ENCODE measurements at places on chromosomes 12 and 14.

DNA sequence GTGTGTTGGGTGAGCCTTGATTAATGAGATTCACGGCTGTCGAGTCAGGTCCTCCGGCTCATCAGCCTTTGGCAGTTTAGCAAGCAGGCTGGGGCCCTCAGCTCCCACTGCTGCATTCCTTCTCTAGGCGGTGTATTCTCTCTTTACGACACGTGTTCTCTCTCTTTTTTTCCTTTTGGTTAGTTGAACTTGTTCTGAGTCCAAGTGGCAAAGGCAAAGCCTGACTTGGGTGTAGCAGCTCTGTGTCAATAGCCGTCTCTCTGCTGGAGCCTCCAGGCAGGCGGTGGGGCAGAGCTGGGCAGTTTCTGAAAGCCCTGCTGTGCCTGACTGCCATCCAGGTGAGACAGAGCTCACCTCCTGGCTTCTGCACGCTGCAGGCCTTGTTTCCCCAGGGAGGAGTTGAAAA is 46.6 kb downstream of the SUSD6 start:
- no peak for DNase-seq

DNA sequence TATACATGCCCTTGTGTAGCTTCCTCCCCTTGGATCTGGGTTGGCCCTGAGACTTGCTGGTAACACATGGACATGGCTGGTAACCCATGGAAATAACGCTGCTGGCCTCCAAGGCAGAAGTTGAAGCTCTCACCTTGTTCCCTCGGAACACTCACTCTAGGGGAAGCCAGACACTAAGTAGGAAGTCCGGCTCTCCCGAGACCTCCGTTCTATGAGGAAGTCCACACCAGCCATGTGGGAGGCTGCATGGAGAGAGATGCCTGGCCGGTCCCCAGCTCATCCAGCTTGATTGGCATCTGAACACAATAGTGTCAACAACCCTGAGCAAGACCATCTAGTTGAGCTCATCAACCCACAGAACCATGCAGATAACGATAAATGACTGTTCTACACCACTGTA is 39.7 kb upstream of the VRK1 start:
- no peak for DNase-seq

DNA sequence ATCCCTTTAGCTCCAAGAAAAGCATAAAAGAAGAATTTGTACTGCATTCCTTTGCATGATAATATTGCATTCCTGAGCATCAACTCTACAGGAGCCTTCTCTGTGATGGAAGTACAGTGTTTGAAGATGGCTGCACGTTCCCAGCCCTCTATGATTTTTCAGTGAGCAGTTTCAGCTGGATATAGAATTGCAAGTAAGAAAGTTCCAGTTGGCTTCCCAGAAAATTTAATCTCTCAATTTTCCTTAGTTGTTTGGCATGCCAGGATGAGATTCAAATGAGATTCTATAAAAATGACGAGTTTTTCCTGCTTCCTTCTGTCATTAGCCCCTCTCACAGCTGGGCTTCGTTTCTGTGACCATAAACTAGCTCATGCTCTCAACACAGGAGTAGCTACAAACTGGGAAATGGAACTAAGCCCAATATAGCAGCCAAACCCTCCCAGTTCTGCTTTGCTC is 109.9 kb downstream of the TTC8 start:
- DNase-seq = no peak

- no peak for DNase-seq
Measured at GRCh38 chr12:75389061-75389460, 1.8 kb upstream of the GLIPR1L2 start.

- DNase-seq = peak; percentile 60
Measured at GRCh38 chr14:61503167-61503801, 181.9 kb downstream of the PRKCH start.

- no peak for DNase-seq
Measured at GRCh38 chr14:22497671-22498093, 91.3 kb downstream of the DAD1 start.

DNA sequence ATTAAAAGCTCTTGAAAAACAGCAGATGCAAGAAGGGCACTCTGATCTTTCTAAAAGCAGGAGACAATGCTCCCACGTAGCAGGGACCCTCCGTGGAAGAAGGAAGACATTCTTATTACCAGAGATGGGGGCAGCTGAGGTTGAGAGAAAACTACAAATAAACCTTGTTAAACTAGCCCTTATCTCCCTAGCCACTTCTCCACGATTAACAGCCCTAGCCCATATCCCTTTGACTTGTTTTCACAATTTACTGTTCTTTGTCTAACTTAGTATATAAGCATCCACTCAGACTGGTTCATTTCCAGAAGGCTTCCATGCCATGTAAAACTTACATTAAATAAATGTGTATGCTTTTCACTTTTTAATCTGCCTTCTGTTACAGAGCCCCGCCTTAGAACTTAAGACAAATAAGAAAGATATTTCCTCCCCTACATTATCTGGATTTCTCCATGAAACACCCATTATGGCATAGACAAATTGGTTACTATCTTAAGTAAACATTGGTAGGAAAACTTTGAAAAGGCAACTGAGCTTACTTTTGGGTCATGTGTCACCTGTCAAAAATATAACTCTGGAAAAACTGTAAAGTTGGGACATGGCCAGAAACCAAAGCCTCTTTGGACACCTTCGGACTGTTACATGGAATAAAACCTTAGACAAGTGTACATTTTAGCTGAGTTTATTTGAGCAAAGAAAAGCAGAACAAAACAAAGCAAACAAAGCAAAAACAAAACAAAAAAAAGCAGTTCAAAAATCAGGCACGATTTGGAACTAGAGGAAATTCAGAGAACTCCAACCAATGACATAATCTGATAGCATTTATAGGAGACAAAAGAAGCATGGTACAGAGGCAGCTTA is 4.9 kb upstream of the RNASE1 start:
- no peak for DNase-seq

DNA sequence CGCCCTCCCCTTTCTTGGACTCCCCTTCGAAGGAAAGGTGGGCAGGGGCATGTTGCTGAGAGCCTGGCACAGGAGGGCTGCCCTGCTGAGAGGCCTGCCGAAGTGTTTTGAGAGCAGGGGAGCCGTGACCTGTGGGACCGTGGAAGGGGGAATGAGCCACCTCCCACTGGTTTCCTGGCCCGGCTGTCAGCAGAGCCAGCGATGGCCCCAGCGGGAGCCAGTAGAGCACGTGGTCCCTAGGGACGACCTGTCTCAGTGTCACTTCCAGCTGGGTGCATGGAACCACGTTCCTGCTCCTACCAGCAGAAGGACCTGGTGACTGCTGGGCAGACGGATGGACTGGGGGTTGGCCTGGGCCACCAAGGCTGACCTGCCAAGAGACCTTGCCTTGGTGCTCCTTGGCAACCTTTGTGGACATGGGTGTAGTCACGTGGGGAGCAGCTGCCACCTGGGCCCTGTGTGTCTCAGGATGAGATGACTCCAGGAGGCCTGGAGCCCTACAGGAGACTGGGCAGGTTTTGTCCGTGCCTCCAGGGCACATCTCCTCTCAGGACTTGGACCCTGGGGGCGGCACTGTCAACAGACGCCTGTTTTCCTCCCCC is 34.6 kb downstream of the BEGAIN start:
- no peak for DNase-seq

DNA sequence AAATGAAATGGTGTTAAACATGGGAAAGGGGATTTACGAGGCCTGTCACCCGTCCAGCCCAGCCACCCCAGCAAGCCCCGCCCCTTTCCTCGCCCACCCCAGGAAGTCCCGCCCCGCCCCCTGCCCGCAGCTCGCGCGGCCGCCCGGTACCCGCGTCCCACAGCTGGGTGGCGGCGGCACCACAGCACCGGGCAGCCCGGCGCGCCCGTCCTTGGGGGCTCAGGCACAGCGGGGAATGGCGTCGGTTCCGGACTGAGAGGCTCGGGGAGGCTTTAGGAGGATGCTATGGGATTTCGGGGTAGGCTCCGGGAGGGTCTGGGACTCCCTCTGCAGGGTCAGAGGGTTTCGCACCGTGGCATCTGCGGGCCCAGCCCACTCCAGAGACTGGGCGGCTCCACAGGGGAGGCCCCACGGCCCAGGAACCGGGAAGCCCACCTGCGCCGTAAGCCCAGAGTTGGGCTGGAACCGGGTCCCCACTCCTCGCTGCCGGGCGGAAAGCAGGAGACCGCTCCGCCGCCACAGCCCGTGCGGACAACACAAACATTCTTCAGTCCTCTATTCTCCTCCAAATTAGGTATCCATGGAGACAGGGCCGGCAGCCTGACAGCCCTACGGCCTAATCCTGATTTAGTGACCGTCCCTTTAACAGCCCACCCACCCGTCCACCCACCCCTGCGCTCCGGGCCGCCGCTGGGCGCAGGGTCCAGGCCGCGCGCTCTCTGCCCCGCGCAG is 1.4 kb downstream of the FIGNL2 start:
- DNase-seq = peak; percentile 47

DNA sequence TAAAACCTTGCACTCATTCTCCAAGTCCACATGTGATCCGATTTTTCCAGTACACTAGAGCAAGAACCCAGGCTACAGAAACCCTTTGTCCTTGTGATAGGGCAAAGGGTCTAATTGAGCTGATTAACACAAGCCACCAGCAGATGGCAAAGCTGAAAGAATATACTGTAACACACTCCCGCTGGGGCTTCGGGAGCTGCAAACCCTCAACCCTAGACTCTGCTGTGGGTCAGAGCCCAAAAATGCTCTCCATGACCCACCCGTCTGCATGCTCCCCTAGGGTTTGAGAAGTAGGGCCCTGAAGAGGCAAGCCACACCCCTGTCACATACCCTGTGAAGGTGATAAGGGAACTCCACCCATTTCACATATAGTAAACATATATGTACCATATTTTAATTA is 33.6 kb upstream of the PCNX1 start:
- DNase-seq = peak; percentile 25

DNA sequence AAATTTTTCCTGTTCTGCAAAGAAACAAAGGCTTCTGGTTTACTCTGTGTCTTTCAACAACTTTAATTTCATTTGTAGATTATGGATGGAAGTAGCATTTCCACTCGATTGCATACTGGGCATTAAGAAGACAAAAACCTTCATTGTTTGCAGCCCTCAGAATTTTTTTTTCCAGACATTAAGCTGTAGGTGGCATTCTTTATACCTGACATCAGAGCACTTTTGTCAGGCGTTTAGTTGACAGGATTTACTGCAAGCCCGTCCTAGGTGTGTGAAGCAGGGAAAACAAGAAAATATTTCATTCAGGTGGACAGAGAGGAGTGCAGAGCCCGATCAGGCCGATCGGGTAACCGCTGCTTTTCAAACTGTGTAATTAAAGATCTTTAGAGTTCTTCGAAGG is 107.5 kb downstream of the TMEM260 start:
- no peak for DNase-seq

- no peak for DNase-seq
Measured at GRCh38 chr12:53478865-53479264, 20.4 kb downstream of the MAP3K12 start.

DNA sequence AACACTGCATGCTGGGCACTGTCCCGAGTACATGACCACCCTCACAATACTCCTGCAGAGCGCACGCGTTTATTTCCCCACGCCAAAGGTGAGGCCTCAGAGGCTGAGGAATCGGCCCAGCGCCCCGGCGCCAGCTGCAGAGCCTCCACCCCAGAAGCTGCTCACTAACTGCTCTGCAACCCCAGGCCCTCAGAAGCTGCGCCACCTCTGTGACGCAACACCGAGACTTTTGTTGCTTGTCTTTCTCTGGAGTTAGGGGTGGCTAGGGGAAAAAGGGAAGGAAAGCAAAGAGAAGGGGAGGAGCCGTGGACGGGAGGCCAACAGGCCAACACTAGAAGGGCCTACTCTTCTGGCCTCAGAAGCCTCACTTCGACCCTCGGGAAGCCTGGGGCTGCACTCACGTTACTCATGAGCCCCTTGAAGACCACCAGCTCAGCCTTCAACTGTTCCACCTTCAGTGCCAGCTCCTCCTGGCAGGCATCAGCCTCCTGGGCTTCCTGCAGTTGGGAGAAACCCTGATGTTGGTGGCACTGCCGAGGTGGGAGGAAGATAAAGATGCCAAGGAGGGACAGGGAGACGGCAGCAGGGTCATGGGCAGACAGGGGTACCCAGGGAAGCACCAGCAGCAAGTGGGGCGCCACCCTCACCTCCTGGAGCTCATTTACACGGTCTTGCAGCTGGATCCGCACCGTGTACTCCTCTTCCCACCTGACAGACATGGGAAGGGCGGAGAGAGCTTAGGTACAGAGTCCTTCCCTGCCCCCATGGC is 5.4 kb downstream of the IFFO1 start:
- no peak for DNase-seq

GRCh38 chr12:89863968-89864367 is 155.3 kb upstream of the ATP2B1 start:
- no peak for DNase-seq

- peak; percentile 66 for DNase-seq
Measured at GRCh38 chr12:124898200-124898922, 16.1 kb downstream of the UBC start.

GRCh38 chr14:92698393-92698792 is 50.0 kb downstream of the LGMN start:
- DNase-seq = no peak

GRCh38 chr12:132029503-132030300 is 80.0 kb downstream of the EP400 start:
- no peak for DNase-seq

- no peak for DNase-seq
Measured at GRCh38 chr14:95935228-95935822, 58.7 kb downstream of the TUNAR start.

- DNase-seq = no peak
Measured at GRCh38 chr12:65162609-65163008, 6.8 kb upstream of the LEMD3 start.

GRCh38 chr12:109462868-109463692 is 14.0 kb downstream of the KCTD10 start:
- DNase-seq = no peak

DNA sequence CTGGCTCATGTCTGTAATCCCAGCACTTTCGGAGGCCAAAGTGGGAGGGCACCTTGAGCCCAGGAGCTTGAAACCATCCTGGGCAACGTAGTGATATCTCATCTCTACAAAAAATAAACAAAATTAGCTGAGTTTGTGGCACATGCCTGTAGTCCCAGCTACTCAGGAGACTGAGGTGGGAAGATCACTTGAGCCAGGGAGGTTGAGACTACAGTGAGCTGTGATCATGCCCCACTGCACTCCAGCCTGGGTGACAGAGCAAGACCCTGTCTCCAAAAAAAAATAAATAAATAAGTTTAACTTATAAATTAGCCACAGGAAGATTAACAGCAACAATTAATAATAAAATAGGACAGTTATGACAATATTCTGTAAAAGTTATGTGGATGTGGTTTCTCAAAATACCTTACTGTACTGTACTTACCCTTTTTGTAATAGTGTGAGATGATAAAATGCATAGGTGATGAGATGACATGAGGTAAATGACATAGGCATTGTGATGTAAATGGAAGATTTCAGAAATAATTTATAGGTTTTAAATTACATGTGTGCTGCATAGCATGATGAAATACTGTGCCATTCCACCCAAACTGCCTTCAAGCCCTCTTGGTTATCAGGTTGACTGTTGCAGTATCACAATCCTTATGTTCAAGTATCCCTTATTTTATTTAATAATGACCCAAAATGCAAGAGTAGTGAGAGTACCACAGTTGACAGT is 22.0 kb downstream of the USP15 start:
- no peak for DNase-seq

GRCh38 chr12:66555113-66555512 is 123.8 kb downstream of the GRIP1 start:
- no peak for DNase-seq

- DNase-seq = no peak
Measured at GRCh38 chr14:53055003-53055402, 98.1 kb downstream of the DDHD1 start.

GRCh38 chr14:74035556-74035955 is 16.4 kb downstream of the BBOF1 start:
- DNase-seq = no peak

Data from activated T-cell treated with anti-CD3 and anti-CD28 coated beads, Interleukin-2, amount 50 U/mL, for 1 hour (primary cell).